ENCODE measurements at places on chromosomes 6 and 20. TPM values are rescaled to one million over a fixed set of nuclear protein-coding genes. Genes with fewer than 3 reads are reported as not detected.

- peaks cover 26% of the 10 kb centered on the region for H3K36me3 ChIP-seq
- no peak for DNase-seq
- no peak overlapping the region for H3K4me3 ChIP-seq
- no peaks in the 10 kb centered on the region for H3K4me1 ChIP-seq
- H3K27me3 ChIP-seq: no peaks in the 10 kb centered on the region
Observed at GRCh38 chr6:53100561-53100960, 35.4 kb downstream of the FBXO9 start.

DNA sequence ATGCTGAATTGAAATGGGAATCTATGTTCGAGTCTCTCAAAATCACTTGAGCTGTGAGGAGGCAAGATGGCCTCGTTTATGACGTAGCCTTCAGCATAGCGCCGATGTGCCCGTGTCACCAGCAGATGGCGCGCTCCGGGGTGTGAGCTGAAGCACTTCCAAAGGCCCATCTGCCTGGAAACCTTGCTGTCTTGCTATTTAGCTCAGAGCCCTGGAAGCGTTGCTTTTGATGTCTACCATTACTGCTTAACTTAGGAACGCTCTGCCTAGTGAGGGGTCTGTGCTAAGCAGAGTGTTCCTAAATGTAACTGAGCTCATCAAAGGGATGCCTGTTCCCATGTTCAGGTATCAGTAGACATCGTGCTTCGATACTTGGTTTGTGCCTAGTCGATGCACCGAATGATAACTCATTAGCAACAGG lies 67.7 kb downstream of the SYCP2L start:
- H3K4me3 ChIP-seq: no peak overlapping the region
- DNase-seq: peak; percentile 54
- no peaks in the 10 kb centered on the region for H3K4me1 ChIP-seq
- H3K36me3 ChIP-seq: no peaks in the 10 kb centered on the region
- H3K27ac ChIP-seq: no peak overlapping the region

GRCh38 chr6:79184086-79184485 lies 50.4 kb downstream of the HMGN3 start:
- H3K36me3 ChIP-seq: no peaks in the 10 kb centered on the region
- H3K27ac ChIP-seq: no peak overlapping the region
- no peak overlapping the region for H3K4me3 ChIP-seq
- H3K4me1 ChIP-seq: no peaks in the 10 kb centered on the region
- DNase-seq: no peak

GRCh38 chr6:100704961-100705360 lies 176.2 kb downstream of the ASCC3 start:
- no peaks in the 10 kb centered on the region for H3K27me3 ChIP-seq
- no peaks in the 10 kb centered on the region for H3K36me3 ChIP-seq
- H3K4me3 ChIP-seq: no peak overlapping the region
- no peaks in the 10 kb centered on the region for H3K4me1 ChIP-seq

DNA sequence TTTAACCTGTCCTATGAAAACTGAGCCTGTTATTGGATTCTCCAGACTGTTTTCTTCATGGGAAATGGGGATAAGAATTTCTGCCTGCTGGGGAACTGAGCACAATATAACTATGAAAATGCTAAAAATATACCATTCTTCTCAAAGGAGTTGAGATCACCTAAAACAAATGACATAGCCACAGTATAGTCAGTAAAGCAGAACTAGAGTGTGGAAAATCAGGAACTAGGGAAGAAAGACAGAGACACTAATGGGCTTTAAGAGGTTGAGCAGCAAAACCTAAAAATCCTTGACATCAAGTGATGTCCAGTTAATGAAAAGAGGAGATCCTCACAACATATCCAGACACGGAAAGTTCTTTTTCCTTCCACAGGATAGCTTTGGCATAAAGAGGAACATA lies 215.7 kb upstream of the CST7 start:
- no peaks in the 10 kb centered on the region for H3K36me3 ChIP-seq
- no peak for DNase-seq
- no peaks in the 10 kb centered on the region for H3K4me1 ChIP-seq
- H3K27ac ChIP-seq: no peak overlapping the region

GRCh38 chr6:117352466-117353081 lies 73.2 kb downstream of the ROS1 start:
- no peaks in the 10 kb centered on the region for H3K27me3 ChIP-seq
- no peak overlapping the region for H3K27ac ChIP-seq
- H3K4me1 ChIP-seq: no peaks in the 10 kb centered on the region
- H3K4me3 ChIP-seq: no peak overlapping the region

DNA sequence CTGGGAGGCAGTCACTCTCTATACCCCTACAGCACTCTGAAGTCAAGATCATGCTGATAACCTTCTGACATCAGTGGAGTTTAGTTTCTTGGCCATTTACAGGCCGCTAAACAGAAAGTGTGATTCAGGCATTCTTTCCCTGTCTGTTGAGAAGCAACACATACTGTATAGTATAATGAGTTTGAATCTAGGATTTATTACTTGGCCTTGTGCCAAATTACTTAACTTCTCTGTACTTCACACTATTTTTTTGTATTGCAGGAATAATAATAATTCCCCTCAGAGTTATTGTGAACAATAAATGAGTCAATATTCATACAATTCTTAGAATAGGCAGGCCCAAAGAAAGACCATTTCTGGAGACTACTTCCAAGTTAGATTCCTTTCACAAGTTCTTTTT lies 4.1 kb downstream of the ZNF391 start:
- H3K4me1 ChIP-seq: peaks cover 7% of the 10 kb centered on the region
- H3K27ac ChIP-seq: no peak overlapping the region
- no peak overlapping the region for H3K4me3 ChIP-seq
- no peak for DNase-seq
- no peaks in the 10 kb centered on the region for H3K36me3 ChIP-seq

GRCh38 chr20:7716286-7716972 lies 223.8 kb downstream of the HAO1 start:
- H3K27me3 ChIP-seq: no peaks in the 10 kb centered on the region
- DNase-seq: no peak
- H3K27ac ChIP-seq: no peak overlapping the region
- no peaks in the 10 kb centered on the region for H3K4me1 ChIP-seq
- no peak overlapping the region for H3K4me3 ChIP-seq
- no peaks in the 10 kb centered on the region for H3K36me3 ChIP-seq

DNA sequence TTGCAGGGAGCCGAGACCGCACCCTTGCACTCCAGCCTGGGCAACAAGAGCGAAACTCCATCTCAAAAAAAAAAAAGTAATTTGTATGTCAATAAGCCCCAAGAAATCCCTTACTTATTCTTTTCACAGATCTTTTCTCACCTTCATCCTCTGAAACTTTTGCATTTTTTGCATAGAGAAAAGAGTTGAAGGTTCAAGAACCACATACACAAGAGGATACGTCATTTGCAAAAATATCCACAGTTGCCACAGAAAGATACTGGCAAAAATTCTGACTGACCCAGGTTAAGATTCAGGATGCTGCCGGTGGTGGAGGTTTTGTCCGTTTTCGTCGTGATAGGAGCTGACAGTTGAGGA lies 94.5 kb downstream of the ZMYND8 start:
- H3K36me3 ChIP-seq: peaks cover 27% of the 10 kb centered on the region
- no peaks in the 10 kb centered on the region for H3K27me3 ChIP-seq
- H3K27ac ChIP-seq: no peak overlapping the region
- DNase-seq: no peak
- H3K4me1 ChIP-seq: peaks cover 12% of the 10 kb centered on the region

DNA sequence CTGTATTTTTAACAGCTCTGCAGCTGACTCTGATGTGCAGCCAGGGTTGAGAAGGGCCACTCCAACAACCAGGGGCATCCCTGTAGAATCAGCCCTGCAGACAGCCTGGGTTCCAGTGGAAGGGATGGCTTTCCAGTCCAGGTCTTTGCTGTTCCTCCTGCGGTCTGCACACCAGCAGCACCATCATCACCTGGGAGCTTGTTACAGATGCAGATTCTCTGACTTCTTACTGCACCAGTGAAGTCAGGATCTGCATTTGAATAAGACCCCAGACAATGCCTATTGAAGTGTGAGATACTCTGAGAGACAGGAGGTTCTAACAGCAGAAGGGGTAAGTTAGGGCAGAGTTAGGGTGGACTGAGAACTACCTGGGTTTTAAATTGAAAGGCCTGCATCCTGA lies 151.3 kb downstream of the F13A1 start:
- H3K4me1 ChIP-seq: no peaks in the 10 kb centered on the region
- no peak for DNase-seq
- H3K36me3 ChIP-seq: no peaks in the 10 kb centered on the region
- no peak overlapping the region for H3K4me3 ChIP-seq

- H3K36me3 ChIP-seq: no peaks in the 10 kb centered on the region
- peaks cover 13% of the 10 kb centered on the region for H3K4me1 ChIP-seq
- peak overlapping the region; percentile 46 for H3K27ac ChIP-seq
- no peaks in the 10 kb centered on the region for H3K27me3 ChIP-seq
- no peak for DNase-seq
- H3K4me3 ChIP-seq: peak overlapping the region; percentile 78
Observed at GRCh38 chr6:37696841-37697662, 631 bp downstream of the MDGA1 start.

DNA sequence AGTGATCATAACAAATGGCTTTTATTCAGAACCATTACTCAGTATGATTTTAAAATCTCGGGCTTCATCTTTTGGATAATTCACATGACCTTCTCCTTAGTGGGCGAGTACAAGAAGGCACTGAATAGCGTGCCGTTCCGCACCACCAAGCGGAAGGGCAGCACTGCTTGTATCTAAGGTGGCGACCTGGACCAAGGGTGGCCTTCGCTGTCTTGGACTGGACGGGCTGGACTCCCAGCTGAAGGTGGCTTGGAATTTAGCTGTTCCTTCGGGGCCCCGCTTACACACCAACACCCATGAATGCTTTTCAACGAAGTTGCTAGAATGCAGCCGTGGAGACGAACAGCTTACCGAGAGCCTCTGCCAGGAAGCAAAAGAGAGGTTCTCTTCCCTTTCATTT lies 168.6 kb upstream of the AGPAT4 start:
- H3K4me1 ChIP-seq: peaks cover 25% of the 10 kb centered on the region
- no peak overlapping the region for H3K4me3 ChIP-seq
- no peaks in the 10 kb centered on the region for H3K36me3 ChIP-seq
- no peak overlapping the region for H3K27ac ChIP-seq
- no peaks in the 10 kb centered on the region for H3K27me3 ChIP-seq

- DNase-seq: no peak
- H3K4me3 ChIP-seq: no peak overlapping the region
- H3K36me3 ChIP-seq: no peaks in the 10 kb centered on the region
Observed at GRCh38 chr6:16523606-16524379, 237.5 kb downstream of the ATXN1 start.

GRCh38 chr6:161152527-161152862 lies 121.4 kb downstream of the AGPAT4 start:
- H3K4me1 ChIP-seq: no peaks in the 10 kb centered on the region
- no peak for DNase-seq
- no peak overlapping the region for H3K27ac ChIP-seq
- no peaks in the 10 kb centered on the region for H3K36me3 ChIP-seq

DNA sequence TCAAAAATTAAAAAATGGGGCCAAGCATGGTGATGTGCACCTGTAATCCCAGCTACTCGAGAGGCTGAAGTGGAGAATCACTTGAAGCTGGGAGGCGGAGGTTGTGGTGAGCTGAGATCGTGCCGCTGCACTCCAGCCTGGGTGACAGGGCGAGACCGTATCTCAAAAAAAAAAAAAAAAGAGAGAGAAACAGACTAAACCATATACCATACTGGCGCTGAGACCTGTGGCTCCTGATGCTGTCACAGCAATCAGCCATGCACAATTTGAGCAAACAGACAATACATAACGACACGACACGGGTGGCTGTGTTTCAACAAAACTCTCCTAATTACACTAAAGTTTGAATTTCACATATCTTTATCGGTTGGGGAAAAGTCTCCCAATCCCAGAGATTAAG lies 14.9 kb upstream of the CBFA2T2 start:
- no peak overlapping the region for H3K27ac ChIP-seq
- DNase-seq: no peak
- no peak overlapping the region for H3K4me3 ChIP-seq
- H3K36me3 ChIP-seq: no peaks in the 10 kb centered on the region
- H3K27me3 ChIP-seq: no peaks in the 10 kb centered on the region

DNA sequence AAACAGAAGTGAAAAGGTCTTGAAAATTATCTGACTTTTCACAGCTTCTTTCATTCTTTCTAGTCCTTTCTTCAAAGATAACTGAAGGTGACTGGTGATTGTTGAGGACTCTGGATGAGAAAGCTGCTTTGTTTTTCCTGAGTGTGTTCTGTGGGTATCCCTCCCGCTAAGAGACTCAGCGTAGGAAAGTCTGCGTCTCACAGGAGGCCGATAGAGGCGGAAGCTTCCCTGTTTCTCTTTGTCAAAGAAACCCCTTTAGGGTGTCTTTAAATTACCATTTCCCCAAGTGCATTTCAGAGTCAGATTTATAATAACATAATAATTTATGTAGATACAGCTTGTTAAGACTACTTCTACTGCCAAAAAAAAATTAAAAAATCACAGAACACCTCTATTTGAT lies 31.2 kb upstream of the IRF4 start:
- DNase-seq: no peak
- no peaks in the 10 kb centered on the region for H3K27me3 ChIP-seq
- H3K36me3 ChIP-seq: no peaks in the 10 kb centered on the region
- H3K4me3 ChIP-seq: no peak overlapping the region
- no peak overlapping the region for H3K27ac ChIP-seq

GRCh38 chr20:3165473-3166337 lies 6.0 kb upstream of the FASTKD5 start:
- no peaks in the 10 kb centered on the region for H3K27me3 ChIP-seq
- H3K4me3 ChIP-seq: no peak overlapping the region
- no peaks in the 10 kb centered on the region for H3K4me1 ChIP-seq
- H3K27ac ChIP-seq: no peak overlapping the region

GRCh38 chr6:111774346-111774703 lies 98.9 kb downstream of the FYN start:
- H3K27me3 ChIP-seq: no peaks in the 10 kb centered on the region
- no peak overlapping the region for H3K27ac ChIP-seq
- no peak for DNase-seq
- no peak overlapping the region for H3K4me3 ChIP-seq
- no peaks in the 10 kb centered on the region for H3K36me3 ChIP-seq

Gene TBXT
- total RNA-seq: not detected

Gene TRIM10
- 0.98 TPM for total RNA-seq

Gene HLA-DRB5
- total RNA-seq: not detected

- H3K27me3 ChIP-seq: no peaks in the 10 kb centered on the region
- no peak overlapping the region for H3K27ac ChIP-seq
- H3K36me3 ChIP-seq: no peaks in the 10 kb centered on the region
Observed at GRCh38 chr6:18497006-18497405, 109.9 kb downstream of the RNF144B start.

Gene RAD21L1
- total RNA-seq: 0.17 TPM

GRCh38 chr6:153613719-153614455 lies 425.2 kb upstream of the OPRM1 start:
- no peak overlapping the region for H3K4me3 ChIP-seq
- peaks cover 15% of the 10 kb centered on the region for H3K27me3 ChIP-seq
- H3K4me1 ChIP-seq: no peaks in the 10 kb centered on the region
- H3K36me3 ChIP-seq: no peaks in the 10 kb centered on the region
- DNase-seq: no peak
- no peak overlapping the region for H3K27ac ChIP-seq

- H3K27ac ChIP-seq: no peak overlapping the region
- H3K4me1 ChIP-seq: no peaks in the 10 kb centered on the region
Observed at GRCh38 chr6:134724771-134725340, 225.0 kb downstream of the ALDH8A1 start.

Gene PDE10A
- total RNA-seq: 0.37 TPM
